CD4-positive, alpha-beta T cell (primary cell): ENCODE measurements at places on chromosomes 5 and 9. TPM values are rescaled to one million over a fixed set of nuclear protein-coding genes. Genes with fewer than 3 reads are reported as not detected.

Gene KIF20A
- total RNA-seq, result not detected

Gene SOX30
- total RNA-seq, result not detected

Gene PTGER4
- total RNA-seq, result 352 TPM

Gene GMCL2
- total RNA-seq, result not detected

Gene KIF4B
- total RNA-seq, result not detected

Gene RNF208
- total RNA-seq, result 0.67 TPM

Gene SLC12A2
- total RNA-seq, result 16.4 TPM

Gene CDH18
- total RNA-seq, result not detected

Gene SPAG8
- total RNA-seq, result 0.81 TPM

Gene GFPT2
- total RNA-seq, result 1.5 TPM

Gene SLC38A9
- total RNA-seq, result 10.0 TPM

Gene PCDHGB2
- total RNA-seq, result 0.19 TPM

Gene ELOVL7
- total RNA-seq, result not detected

Gene ENC1
- 40.1 TPM for total RNA-seq

Gene TRAF1
- total RNA-seq, result 60.3 TPM

Gene FAT2
- not detected for total RNA-seq

Gene RNF180
- total RNA-seq, result not detected

Gene SIT1
- 19.2 TPM for total RNA-seq
